ENCODE measurements at places on chromosomes 11 and 22.
A peak's percentile ranks its signal among the peaks of the same experiment; 100 is the strongest.

DNA sequence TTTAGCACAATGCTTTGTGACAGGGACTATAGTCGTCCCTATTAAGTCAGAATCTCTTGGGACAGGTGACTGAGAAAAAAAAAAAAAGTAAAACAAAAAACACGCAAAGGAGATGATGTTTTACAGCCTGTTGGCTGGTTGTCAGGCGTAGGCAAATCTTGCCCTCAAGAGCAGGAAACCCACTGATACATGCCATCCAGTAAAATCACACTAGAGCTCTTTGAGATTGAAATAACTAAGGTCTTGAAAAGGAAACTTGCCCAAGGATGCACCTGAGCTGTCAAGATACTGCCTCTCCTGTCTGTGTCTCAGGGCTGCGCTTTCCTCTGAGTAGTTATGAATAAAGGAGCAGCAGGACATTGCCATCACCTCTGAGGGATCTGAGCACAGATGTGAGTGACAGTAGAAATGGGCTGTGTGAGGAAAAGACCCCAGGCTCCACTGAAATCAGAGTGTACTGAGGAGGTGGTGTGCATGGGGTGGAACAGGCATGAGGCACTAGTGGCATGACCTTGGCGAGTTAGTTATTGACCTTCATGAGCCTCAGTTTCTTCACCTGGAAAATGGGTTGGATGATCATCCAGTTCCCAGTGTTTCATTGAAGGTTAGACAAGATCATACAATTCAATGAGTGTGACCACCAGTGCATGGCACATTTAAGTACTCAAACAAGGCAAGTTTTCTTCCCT is 23.3 kb downstream of the MICAL2 start:
- DNase-seq = peak; percentile 19

DNA sequence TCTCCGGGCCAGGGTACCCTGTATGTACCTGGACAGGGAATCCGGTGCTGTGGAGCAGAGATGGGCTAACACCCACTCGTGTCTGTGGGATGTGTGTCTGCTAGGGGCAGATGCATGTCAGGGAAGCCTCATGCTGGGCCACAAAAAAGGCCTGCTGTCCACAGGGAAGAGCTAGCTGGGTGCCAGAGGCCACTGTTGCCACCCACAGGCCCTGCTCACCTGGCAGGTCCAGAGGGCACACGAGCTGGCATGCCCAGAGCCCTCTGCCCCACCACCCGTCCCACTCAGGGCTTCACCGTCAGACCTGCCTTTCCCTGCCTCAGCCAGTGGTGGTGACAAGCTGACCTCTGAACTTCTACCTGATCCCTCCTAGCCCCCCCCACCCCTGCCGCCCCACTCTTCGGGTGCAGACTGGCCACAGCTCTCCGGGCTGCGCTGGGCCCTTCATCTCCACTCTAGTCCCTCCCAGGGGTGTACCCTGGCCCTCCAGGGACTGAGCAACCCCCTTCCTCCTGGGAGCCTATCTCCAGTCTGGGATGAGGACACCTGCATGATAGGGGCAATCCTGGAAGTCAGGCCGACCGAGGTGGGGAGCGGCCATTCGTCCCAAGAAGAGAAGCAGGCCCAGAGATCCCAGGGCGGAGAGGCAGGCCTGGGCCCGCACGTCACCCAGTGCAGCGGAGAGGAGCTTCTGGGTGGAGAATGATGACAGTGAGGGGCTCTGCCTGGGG is 1.4 kb downstream of the SLC25A22 start:
- no peak for DNase-seq

GRCh38 chr11:115460512-115460911 is 43.7 kb downstream of the CADM1 start:
- no peak for DNase-seq

DNA sequence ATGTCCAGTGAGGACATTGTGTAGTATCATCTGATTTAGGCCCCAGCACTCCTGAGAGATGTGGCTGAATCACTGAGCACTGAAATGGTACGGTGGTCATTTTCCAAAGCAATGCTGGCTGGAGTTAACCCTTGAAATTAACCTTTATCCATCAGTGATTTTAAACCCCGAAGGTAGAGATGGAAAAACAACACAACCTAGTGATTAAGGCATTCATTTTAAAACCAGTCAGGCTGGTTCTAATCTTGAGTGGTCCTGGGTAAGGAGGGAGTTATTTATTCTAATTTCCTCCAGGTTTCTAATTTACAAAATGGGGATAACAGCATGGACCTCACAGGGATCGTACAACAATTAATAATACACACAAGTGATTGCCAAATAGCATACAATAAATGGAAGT is 6.6 kb upstream of the CSNK2A3 start:
- DNase-seq = no peak

DNA sequence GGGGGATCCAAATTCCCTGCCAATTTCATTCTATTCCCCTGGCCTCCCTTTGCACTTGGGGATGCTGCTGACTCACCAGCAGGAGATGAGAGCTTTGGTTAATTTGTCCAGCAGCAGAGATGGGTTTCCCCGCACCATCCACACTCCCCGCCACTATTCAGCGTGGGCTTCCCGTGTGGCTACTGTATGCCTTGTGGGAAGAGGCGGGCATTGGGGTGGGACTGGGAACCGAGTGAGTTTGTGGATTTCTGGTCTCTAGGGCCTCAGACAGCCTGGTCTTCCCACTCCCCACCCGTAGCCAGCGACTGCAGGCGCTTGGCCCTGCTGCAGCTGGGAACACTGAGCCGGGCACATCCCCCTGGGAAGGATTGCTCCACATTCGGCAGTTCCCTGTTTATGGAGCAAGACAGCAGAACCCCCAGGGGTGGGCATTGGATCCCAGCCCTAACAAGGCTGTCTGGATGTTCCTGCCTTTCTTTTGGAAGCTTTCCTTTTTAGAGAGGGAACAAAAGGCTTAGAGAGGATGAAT is 23.4 kb downstream of the KIAA1671 start:
- DNase-seq = no peak

- peak; percentile 49 for DNase-seq
These were observed 111.8 kb upstream of the TMEM45B start for GRCh38 chr11:129703846-129704245.

- DNase-seq = no peak
These were observed 10.8 kb downstream of the CRYBA4 start for GRCh38 chr22:26632422-26633155.

DNA sequence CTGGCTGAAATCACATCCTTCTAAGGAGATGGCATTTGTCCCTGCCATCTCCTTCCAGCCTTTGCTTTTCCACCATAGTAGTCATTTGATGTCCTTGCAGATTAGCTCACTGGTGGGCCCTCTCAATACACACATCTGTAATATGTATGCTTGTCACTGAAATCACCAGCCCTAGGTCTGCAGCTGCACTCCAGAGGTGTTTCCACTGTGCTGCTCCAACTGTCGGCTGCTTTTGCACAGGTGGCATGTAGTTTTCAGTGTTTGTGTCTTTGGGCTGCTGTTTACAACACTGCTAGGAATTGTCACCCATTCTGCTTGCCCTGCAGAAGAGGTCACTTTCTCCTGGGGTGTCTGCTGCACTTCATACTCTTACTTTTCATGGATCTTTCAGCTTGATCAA is 69.0 kb upstream of the GRAMD1B start:
- DNase-seq = no peak

DNA sequence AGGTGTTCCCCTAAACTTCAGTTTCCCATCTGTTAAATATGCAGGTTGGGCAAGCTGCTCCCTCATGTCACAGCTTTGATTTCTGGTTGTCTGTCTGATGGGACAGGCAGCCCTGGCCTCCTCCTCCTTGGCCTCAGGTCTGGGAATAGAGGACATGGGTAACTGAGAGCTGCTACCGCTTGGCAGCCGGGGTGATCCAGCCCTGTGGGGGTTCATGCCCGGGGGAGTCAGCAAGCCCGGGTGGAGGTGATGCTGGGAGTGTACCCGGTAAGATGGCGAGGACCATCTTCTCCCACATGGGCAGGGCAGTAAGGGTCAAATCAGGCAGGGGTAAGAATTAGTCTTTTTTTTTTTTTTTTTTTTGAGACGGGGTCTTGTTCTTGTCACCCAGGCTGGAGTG is 845.0 kb downstream of the TBC1D22A start:
- DNase-seq = peak; percentile 62

DNA sequence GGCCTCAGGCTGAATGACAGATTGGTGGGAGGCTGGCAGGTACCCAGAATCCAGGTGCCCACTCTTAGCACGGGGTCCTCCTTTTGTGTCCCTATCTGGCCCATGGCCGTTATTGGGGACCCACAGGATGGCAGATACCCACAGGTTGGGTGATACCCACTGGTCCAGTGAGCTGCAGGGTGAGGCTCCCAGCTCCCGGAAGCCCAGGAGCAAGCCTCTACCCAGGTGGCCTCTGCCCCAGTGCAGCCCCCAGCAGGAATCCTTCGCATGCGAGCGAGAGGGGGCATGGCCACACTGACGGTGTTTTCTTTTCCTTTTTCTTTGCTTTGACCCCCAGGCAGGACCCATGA is 116.1 kb downstream of the PHF21B start:
- DNase-seq = no peak
